ENCODE measurements at places on chromosomes 11 and 22.

DNA sequence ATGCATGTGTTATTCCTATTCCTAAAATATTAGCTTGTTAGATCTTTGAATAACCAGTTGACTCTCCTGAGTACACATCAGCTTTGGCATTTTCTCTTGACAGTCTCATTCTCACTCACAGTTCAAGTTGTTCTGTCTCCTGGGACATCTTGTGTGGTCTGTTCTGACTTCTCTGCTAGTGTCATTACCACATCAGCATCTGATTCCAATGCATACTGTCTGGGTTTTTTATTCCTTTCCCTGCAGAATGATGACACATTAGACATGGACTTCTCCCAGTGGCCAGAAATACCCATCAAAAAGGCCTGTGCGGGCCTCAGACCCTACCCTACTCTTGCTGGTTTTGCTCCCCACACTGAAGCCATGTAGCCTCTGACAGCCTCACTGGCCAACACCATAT is 2.7 kb downstream of the ZNF74 start:
- no peak for DNase-seq

DNA sequence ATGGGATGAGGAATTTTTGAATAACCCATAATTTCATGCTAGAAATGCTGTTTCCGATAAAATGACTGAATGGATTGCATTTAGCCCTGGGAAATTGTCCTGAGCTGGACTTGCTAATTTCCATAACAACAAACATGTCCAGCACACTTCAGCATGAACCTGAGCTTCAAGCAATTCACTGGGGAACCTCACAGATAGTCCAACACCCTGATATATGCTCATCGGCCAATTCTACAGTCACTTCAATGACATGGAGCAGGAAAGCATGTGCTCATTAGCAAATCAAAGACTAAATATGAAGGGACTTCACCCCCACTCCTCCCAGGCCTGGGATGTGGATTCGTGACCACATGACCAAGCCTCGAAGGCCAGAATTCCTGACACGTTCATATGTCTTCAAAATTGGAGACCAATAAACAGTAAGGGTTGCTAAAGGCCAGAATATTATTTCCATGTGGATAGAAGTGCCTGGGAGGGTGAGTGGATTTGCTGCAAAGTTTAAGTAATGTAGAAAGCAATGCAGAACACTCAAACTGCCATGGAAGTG is 131.9 kb downstream of the SLC1A2 start:
- no peak for DNase-seq

DNA sequence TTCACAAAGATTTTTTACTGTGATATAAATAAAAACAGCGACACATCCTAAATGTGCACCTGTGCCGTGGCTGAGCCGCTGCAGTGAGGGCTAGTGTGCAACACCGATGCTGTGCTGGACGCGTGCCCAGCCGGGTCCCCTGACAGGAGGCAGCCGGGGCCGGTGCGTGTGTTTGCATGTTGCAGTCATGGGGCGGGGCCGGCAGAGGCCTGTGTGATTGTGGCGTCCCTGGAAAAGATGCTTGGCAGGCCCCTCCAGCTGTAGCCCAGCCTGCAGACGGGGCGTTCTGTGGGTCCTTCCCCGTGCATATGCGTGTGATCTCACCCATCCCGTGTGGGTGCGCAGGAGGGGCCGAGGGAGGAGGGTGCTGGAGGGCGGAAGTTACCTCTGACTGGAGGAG is 30.6 kb downstream of the MUC6 start:
- DNase-seq: no peak

- no peak for DNase-seq
Measured at GRCh38 chr11:8652140-8652539, 30.3 kb downstream of the TRIM66 start.

DNA sequence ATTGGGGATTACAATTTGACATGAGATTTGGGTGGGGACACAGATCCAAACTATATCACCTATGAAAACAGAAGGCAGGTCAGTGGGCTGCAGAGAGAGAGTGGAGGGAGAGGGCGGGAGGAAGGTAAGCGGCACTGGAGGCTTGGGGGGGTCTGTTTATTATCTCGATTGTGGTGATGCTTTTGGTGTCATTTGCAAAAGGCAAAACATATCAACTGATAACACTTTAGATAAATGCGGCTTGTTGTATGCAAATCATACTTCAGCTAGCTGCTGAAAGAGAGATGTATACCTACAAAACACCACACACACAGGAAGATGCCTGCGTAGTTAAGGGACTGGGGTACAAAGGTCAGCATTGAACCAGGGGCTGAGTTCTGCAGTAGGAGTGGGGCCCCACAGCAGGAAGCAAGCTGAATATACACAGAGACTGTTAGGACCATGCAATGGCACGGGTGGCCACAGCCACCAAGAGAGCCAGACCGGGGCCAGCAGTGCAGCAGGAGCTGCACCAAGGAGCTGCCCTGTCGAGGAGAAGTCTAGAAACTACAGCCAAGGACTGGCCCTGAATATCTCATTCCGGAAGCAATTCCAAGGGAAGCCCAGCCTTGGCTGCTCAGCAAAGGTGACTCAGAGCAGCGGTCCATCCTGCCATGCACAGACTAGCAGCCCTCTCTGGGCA is 23.8 kb upstream of the TOLLIP start:
- no peak for DNase-seq

- no peak for DNase-seq
Measured at GRCh38 chr11:131136486-131136885, 220.2 kb upstream of the SNX19 start.

- DNase-seq: no peak
Measured at GRCh38 chr11:65298655-65299179, 15.9 kb upstream of the CDC42EP2 start.

DNA sequence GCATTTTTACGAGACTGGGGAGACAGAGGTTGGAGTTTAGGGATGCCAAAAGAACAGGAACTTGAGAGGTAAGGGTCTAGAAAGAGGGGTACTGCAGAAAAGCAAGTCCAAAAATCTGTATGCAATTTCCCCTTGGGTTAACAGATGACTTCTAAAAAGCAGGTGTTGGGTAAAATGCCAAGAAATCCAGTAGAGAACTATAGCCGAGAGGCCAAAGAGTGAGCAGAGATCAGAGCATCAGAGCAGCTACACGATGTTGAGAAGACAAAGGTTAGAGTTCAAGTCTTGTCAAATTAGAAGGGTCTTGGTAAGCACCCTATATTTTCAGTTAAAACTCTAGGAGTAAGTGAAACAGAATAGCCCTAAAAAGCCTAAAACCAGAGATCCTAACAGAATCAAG is 145.2 kb downstream of the FCHSD2 start:
- DNase-seq: no peak

- no peak for DNase-seq
Measured at GRCh38 chr11:103928040-103928801, 108.2 kb upstream of the DDI1 start.

- no peak for DNase-seq
Measured at GRCh38 chr22:19902245-19902715, 39.3 kb upstream of the COMT start.

DNA sequence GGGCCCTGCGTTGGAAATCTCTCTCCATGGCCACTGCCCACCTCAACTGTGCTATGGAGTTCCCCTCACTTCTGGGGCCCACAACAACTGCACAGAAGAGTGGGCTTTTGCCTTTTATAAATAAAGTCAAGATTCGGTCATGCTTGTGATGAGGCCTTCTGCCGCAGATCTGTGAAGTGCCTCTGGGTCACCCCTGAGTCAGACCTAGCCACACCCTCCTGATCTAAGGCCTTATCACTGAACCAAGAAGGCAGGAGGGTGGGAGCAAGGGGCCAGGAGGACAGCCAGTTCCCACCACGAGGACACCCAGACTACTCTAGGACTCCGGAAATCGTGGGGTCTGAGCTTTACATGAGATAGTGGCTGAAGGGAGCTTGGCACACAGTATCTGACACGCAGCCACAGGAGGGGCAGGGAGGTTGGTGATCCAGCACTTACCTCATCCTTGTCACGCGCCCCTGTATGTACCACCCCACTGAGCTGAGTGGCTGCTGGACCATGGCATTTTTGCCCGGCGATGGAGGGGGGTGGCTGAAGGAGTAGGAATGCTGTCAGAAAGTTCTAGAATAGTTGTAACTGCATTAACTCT is 115.7 kb downstream of the ABTB2 start:
- DNase-seq: no peak

GRCh38 chr11:67355023-67355793 is 1.9 kb upstream of the POLD4 start:
- no peak for DNase-seq

DNA sequence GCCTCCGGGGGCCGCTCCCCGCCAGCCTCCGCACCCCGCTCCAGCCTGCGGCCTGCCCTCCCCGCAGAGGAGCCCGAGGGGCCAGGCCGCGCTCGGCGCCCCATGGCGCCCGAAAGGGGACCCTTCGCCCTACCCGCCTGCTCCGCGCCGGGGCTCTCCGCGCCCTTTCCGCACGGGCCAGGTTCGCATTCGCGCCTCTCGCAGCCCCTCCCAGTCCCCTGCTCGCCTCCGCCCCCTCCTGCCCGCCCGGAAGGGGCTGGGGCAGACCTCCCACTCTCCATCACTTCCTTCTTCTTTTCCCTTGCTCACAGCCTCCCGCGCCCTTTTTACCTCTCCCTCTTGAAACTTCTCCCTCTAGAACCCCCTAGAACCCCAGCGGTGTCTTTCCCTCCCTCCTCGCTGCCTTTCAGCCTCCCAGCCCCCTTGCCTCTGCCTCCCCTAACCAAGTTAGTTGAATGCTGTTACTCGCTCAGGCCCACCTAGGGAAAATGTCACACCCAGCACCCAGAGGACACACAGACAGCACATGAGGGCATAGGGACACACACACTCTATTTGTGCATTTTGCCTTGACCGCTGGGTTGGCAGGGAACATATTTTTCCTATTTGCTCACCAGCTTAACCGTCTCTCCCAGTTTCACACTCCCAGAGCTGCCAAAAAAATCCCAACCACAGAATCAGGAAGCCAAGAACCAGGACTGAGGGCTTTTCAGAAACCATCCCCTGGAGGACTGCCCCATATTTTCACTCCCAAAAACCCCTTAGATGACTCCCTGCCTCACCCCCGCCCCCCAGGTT is at the start of gene SLC43A3:
TSS of gene SLC43A3 (minus strand) at position 193 of the 798 bp plus-strand sequence. CDS start 949 bp downstream, outside the sequence.
- no peak for DNase-seq

DNA sequence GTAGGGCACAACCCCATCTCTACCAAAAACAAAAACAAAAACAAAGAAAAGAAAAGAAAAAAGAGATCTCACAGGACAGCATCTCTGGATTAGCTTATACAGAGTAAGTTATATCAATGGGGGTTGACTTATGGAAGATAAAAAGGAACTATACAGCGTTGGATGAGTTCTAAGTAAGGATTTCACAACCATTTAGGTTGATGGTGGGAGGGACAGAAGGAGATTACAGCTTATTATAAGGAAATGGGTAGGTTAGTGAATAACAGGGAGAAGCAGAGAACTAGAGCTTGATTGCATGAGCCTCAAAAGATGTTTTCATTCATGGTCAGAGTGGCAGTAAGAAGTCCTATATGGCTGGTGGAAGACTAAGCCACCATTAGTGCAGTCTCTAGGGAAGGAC is 60.3 kb downstream of the CECR2 start:
- no peak for DNase-seq

DNA sequence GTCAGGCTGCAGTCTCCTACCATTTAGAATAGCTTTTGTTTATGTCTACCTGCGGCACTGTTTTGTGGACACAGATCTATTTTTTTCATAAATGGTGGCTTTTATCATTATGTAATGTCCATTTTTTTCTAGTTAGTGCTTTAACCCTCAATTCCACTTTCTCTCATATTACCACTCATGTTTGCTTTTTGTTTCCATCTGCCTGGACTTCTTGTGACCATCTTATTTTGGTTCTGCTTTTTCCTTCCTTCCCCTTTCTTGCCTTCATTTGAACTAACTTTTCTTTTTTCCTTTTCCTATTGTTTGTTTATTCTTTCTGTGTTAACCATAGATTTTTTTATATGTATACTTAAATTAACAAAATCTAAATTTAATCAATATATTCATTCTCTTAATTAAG is 98.5 kb upstream of the SLC22A12 start:
- DNase-seq: no peak

DNA sequence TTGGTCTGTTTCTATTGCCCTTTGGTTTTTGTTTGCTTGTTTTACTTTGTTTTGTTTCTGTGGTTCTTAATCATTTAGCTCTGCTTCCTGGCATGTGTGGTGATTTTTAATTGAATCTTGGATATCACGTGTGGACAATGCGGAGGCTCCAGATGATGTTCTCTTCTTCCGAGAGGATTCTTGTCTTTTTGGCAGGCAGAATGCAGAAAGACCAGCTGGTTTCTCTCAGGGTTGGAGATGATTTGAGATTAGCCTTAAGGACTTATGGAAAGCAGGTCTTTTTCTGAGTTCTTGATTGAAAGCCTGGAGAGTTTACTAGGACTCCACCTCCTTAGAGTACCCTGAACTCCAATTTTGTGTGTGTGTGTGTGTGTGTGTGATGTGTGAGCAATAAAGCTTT is 21.0 kb upstream of the ANO1 start:
- DNase-seq: no peak

GRCh38 chr11:100578831-100579311 is 108.2 kb upstream of the ARHGAP42 start:
- DNase-seq: no peak

DNA sequence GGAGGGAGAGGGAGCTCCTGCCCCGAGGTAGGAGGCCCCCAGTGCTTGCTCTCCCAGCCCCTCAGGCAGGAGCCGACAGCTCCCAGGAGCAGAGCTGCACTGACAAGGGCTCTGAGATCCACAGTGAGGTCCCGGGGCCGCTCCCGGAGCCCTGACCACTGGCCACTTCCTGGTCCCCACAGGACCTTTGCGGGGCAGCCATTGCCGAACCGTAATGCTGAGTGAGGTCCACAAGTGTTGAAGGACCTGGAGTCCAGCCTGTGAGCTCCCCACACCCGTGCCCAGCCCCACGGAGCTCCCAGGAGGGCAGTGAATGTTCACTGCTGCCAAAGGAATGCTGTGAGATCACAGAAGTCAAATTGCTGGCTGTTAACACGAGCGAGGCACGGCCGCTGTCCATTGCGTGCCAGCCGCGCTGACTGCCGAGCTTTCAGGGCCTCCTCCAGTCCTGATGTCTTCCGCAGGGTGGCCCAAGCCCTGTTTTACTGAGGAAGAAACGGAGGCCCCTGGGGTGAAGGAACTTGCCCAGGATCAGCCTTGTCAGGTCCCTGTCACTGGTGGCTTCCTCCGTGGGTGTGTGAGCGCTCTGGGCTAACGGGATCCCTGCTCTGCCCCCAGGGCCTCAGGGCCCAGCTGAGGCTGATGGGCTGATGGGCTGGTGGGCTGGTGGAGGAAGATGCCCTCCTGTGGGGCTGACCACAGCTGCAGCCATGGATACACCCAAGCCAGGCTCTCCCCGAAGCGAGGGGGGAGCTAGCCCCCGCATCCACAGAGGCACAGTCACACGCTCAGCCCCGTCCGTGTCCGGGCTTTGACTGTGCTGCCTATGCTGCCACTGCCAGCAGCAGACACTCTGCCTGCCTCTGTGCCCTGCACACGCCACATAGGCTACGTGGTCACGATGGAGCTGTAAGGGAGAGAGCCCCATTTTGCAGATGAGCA is 70.8 kb downstream of the WNT7B start:
- DNase-seq: no peak

Data from NCI-H774 (cell line).